Foreskin keratinocyte (primary cell): ENCODE measurements at places on chromosomes 1 and 21. TPM values are rescaled to one million over a fixed set of nuclear protein-coding genes. Genes with fewer than 3 reads are reported as not detected.

GRCh38 chr1:48044311-48044710 is 47.1 kb upstream of the TRABD2B start:
- DNase-seq: no peak

GRCh38 chr1:45282351-45282750 is 44.3 kb upstream of the HPDL start:
- no peak for DNase-seq

DNA sequence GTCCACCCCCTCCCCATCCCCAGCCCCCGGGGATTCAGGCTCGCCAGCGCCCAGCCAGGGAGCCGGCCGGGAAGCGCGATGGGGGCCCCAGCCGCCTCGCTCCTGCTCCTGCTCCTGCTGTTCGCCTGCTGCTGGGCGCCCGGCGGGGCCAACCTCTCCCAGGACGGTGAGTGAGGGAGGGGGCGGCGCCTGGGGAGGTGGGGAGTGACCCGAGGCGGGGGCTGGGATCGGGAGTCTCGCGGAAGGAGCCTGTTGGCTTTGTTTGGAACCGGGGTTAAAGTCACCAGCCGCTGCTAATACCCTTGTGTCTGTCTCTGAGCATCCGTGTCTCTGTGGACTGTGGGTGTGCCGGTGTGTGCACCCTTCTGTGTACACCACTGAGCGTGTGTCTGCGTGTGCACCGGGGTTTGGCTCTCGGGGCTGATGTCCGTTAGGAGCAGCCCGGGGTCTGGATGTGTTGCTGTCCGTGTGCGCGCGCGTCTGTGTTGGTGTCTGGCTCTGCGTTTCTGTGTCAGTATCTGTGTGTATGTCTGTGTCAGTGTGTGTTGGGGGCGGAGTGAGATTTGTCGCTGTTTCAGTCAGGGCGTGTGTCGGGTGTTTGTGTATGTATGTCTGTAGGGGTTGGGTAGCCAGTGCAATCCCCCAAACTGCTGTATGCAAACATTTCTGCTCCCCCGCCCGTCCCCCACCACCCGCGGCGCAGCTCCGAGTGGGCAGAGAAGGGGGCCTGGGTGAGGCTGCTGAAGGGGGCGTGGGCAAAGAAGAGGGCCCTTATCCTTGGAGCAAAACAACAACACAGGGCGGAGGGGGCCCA is 480 bp downstream of the CADM3 start:
- no peak for DNase-seq

GOLT1A gene
- polyA plus RNA-seq: 0.60 and 0.67 TPM in 2 replicates
